AG09319 (cell line): ENCODE measurements at places on chromosomes 13 and 19.
A peak's percentile ranks its signal among the peaks of the same experiment; 100 is the strongest.

DNA sequence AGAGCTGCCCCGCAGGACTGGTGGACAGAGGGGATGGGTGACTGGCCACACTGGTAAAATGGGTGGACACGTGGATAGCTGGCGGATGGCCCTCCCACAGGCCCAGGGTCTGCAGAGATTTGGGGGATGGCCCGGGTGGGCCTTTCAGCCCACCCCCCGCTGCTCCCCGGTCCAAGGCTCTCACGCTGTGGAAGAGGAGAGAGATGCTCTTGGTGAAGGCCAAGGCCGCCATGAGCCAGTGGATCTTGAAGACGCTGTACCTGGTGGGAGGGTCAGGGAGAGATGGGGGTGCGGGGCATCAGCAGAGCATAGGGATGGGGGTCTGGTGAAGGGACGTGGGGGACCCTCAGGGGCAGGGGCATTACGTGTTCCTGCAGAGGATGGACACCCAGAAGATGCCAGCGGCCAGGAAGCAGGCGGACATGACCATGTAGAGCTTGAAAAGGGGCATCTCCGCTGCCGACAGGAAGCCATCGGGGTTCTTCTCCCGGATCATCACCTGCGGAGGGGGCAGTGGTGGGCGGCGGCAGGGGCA lies 4.5 kb downstream of the GPR108 start:
- DNase-seq = no peak

DNA sequence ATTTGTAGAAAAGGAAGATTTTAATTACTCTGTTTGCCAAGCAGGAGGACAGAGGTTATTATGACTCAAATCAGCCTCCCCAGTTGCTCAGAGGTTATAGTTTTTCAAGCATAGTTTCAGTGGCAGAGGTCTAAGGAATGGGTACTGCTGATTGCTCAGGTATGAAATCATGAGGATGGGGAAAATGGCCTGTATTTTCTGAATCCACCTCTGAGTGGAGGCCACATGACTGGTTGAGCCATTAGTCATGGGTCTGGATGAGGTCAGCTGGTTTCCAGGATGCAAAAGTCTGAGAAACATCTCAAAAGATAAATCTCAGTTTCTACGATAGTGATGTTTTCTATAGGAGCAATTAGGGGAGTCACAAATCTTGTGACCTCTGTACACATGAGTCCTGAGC lies 62.8 kb upstream of the CEACAM8 start:
- no peak for DNase-seq

- no peak for DNase-seq
Observed at GRCh38 chr13:110150384-110151101, 156.4 kb downstream of the COL4A1 start.

GRCh38 chr13:38602266-38602665 lies 84.6 kb upstream of the FREM2 start:
- DNase-seq = no peak

DNA sequence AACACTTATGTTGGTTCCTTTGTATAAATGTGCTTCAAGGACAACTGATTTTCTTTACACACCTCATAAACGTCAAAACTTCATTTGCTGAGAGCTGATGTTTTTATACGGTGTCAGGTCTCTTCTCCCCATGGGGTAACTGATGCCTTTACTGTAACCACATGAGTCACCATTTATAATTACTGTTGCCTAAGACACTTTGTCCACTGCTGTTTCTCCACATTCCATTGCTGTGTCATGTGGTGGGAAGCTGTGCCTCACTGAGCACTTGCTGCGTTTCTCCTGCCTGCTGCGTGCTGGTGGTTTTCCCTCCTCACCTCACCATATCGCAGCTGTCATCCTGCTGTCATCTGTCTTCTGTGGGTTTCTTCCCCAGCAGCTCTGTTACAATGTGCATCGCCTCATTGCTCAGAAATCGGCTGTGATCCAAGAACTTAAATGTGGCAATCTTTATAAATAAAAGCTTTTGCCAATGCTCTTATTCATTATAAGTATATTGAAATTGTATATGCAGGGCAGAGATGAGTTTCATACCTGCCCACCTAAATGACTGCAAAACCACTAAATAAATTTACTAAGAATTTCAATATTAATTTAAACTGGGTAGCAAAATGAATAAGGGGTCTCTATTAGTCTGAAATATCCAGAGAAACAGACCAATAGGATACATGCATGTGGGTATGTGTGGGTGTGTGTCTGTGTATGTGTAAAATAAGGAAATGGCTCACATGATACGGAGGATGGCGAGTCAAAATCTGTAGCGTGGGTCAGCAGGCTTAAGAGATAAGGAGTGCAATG lies 547.0 kb upstream of the SLITRK5 start:
- peak; percentile 79 for DNase-seq

- peak; percentile 88 for DNase-seq
Observed at GRCh38 chr19:38691938-38692457, 44.5 kb downstream of the ACTN4 start.

DNA sequence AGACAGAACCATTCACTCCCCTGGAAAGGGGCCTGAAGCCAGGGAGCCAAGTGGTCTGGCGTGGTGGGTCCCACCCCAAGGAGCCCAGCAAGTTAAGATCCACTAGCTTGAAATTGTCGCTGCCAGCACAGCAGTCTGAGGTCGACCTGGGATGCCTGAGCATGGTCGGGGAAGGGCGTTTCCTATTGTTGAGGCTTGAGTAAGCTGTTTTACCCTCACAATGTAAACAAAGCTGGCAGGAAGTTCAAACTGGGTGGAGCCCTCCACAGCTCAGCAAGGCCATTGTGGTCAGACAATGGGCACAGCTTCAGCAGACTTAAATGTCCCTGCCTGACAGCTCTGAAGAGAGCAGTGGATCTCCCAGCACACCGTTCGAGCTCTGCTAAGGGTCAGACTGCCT lies 195.6 kb upstream of the DACH1 start:
- no peak for DNase-seq

GRCh38 chr19:19820774-19821320 lies 703 bp downstream of the ZNF506 start:
- DNase-seq = no peak

DNA sequence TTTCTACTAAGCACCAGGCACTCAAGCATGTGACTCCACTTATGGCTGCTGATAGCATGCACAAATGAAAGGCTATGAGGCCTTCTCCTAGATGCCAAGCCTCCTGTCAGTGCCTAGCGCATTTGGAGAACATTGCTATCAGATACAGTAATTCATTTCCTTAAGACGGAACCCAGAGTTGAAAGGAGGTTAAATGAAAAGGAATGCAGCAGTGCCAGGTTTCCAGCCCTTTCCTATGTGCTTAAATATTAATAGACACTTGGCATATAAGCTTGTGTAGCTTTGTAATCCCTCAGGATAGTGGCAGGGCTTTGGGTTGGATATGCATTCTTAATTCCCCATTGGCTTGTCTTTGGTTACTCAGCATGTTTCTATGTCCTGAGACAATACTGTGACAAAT lies 140.1 kb upstream of the FRY start:
- no peak for DNase-seq

- no peak for DNase-seq
Observed at GRCh38 chr13:25920277-25920676, 131.5 kb downstream of the SHISA2 start.

GRCh38 chr13:86986448-86986847 lies 684.7 kb upstream of the SLITRK5 start:
- no peak for DNase-seq

DNA sequence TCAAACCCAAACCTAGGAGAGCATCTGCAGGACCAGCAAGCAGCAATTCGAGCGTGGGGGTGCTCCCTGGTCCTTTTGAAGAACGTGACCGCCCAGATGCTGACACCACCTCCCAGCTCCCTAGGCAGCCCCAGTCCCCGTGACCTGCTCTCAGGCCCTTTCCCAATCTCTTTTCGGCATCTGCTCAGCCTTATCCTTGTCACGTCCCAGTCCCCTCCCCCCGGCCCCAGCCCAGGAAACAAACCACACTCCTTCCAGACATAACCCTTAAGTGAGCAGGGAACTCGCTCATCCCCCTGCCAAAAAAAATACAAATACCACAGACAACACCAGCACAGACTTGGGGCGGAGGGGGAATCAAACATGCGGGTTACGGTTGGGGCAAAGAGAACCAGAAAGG lies 3.3 kb downstream of the MLLT1 start:
- DNase-seq = peak; percentile 70

DNA sequence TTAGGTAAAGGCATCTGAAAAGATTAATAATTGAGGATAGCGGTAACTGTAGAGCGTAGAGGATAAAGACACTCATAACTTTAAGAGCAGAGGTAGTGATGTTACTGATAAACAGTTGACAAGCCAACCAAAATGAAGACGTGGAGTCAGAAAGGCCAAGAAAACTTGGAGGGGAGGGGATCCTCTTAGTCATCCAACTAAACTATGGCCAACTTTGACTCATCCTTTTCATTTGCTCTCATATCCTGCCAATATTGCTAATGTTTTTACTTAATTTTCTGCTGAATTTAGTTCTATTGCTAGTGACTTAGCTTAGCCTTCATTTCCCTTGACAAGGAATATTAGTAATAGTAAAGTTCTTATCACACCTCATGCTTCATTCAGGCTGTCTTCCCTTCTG lies 13.4 kb downstream of the ITGBL1 start:
- DNase-seq = no peak

- peak; percentile 41 for DNase-seq
Observed at GRCh38 chr13:32894589-32895001, 121.6 kb upstream of the KL start.

GRCh38 chr19:5262721-5263120 lies 77.9 kb downstream of the PTPRS start:
- no peak for DNase-seq

DNA sequence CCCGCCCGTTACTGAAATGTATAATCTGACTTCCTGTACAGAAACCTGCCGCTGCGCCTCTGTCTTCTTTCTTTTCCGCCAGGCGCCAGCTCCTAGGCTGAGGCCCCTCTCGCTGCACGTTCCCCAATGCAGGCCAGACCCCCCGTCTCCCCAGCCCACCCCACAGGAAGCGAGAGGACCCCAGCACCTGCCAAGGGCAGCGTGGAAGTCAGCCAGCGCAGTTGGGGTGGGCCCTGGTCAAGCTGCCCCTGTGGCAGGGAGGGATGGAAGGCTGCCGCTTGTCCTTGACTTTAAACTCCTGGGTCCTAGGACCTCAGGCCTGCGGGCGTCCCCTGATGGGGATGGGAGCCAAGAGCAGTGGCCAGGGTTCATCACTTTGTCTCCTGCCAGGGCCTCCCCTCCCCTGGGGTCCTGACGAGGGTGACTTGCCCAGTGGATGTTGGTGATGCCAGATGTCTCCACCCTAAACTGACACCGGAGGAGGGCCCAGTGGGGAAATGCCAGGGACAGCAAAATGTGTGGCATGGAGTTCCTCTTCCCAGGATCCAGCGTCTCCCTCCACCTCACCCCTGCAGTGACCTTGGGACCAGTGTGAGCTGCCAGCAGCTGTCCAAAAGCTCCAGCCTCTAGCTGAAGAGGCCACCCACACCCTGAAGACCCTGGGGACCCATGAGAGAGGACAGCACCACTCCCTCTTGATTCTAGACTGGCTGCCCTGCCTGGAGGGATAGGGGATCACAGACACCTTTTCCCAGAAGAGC lies 8.5 kb upstream of the MARCHF2 start:
- no peak for DNase-seq

GRCh38 chr13:112968910-112969691 lies at the start of gene MCF2L:
TSS of gene MCF2L (plus strand) at chr13:112969214. CDS start at chr13:112969380, 166 bp downstream.
- peak; percentile 5 for DNase-seq

GRCh38 chr13:113044391-113045114 lies 61.0 kb upstream of the F7 start:
- DNase-seq = no peak

DNA sequence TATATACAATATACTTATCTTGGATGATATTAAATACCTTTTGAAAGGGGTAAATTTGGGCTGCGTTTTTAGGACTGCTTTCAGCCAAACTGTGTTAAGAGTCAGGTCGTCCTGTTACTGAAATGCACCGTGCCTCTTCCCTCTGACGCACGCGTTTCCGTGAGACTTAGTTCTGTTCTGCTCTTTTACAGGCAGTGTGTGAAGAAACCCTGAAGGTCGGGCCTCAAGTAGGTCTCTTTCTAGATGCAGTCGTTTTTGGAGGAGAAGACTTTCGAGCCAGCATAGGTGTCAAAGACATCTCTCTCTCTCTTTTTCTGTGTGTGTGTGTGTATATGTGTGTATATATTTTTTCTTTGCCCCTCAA lies 107.0 kb downstream of the ZIC5 start:
- DNase-seq = no peak

- DNase-seq = no peak
Observed at GRCh38 chr13:88118952-88119351, 447.8 kb downstream of the SLITRK5 start.

DNA sequence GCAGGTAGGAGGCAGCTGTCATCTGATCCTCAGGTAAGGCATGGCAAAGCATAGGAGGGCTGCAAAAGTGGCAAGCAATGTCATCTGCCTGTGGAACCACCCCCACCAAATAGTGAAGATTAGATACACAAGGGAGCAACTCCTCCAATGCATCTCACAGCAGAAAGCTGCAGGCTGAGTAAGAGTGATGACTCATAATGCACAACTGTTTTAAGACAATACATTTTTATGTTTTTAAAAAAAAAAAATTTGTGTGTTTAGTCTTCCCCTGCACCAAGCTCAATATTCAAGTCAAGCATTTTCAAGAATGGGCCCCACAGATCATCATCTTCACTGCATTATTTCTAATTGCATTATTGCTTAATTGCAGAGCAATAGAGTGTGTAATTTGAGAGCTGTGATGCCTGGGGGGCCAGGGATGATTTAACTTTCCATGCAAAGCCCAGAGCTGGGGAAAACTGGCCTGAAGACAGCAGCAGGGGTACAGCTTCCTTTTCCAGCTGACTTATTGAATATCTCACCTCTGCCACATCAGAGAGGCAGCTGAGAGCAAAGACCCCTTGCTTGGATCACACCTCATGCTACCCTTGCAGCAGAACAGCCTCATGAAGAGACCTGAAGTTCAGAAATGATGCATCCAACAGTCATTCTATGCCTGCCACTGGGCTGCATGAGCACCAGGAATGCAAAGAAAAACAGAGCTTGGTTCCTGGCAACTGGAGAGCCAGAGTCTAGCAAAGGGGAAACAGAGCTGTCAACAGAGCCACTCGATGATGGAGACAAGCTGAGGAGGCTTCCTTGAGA lies 22.7 kb upstream of the POP4 start:
- no peak for DNase-seq

- peak; percentile 83 for DNase-seq
Observed at GRCh38 chr19:29098863-29099481, 114.0 kb downstream of the UQCRFS1 start.
